ENCODE measurements at places on chromosomes 13 and 19.

DNA sequence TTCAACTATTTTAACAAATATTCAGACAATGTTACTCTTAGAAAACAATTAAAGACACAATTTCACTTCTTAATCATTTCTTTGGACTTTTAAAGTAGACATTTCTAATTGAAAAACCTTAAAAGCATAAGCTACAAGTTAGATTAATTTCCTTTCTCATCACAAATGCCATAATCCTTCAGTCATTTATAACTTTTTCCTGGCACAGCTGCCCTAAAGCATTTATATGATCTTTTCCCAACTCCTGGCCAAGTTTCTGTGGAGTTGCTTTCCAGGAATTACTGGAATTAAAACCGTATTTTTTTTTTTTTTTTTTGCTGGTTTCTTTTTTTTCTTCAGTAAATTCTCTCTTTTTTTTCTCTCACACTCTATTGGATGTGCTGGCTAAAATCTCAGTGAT, 615.9 kb downstream of the TBC1D4 start:
- no peaks in the 10 kb centered on the region for H3K36me3 ChIP-seq
- H3K27ac ChIP-seq = no peak overlapping the region
- no peak overlapping the region for H3K4me3 ChIP-seq

DNA sequence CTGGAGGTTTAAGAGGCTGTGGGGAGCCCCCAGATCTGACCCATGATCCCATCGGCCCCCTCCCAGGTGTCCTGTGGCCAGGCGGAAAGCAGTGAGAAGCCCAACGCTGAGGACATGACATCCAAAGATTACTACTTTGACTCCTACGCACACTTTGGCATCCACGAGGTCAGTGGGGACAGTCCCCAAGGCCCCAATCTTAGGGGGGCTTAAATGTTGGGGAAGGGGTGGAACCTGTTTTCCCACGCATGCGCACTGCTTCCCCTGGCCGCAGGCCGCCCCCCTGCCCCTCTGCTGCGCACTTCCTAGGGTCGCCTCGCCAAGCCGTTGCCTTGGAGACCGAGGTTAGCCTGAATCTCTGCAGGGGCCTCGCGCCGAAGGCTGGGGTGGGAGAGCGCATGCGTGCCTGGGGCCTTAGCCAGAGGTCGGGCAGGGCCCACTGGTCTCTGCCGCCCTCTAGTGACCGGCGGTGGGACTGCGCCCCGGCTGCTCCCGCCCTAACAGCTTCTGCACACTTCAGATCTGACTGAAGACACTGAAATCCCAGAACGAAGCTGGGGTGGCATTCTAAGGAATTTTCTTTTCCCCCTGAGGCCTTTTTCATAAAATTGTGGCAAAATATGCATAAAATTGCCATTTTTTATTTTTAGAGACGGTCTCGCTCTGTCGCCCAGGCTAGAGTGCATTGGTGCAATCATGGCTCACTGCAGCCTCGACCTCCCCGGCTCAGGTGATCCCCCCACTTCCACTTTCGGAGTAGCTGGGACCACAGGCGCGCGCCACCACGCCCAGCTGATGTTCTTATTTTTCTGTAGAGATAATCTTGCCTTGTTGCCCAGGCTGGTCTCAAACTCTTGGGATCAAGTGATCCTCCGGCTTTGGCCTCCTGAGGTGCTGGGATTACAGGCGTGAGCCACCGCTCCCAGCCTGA, 3.6 kb downstream of the PRMT1 start:
- no peaks in the 10 kb centered on the region for H3K27me3 ChIP-seq
- peak overlapping the region; percentile 50 for H3K27ac ChIP-seq
- peaks cover 18% of the 10 kb centered on the region for H3K4me1 ChIP-seq
- peak overlapping the region; percentile 94 for H3K4me3 ChIP-seq
- peak; percentile 92 for DNase-seq
- H3K36me3 ChIP-seq = peaks cover 53% of the 10 kb centered on the region

DNA sequence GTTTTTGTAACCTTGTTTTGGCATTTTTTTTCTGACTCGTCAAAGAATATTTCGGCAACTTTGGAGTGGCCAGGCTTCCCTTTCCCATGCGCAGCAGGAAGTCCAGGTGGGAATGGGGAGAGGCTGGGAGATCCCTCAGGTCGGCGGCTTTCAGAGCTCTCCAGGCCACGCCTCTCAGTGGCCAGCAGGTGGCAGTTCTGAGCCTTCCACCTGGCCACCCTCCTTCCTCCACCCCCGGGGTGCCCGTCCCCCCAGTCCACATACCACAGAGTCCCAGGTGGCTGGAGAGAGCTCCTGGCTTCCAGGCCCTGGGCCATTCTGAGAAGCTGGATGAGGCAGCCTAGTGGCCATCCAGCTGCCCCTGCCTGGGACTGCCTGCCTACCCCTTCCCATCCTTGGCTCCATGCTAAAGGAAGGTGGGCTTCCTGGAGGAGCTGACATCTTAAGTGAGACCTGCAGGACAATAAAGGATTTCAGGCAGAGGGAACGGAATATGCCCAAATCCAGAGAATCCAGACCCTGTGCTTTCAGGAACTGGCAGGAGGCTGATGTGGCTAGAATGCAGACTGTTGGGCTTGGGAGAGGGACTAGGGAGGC, 46.3 kb downstream of the CCNE1 start:
- H3K4me1 ChIP-seq = no peaks in the 10 kb centered on the region
- DNase-seq = no peak
- no peak overlapping the region for H3K4me3 ChIP-seq
- H3K27me3 ChIP-seq = no peaks in the 10 kb centered on the region

DNA sequence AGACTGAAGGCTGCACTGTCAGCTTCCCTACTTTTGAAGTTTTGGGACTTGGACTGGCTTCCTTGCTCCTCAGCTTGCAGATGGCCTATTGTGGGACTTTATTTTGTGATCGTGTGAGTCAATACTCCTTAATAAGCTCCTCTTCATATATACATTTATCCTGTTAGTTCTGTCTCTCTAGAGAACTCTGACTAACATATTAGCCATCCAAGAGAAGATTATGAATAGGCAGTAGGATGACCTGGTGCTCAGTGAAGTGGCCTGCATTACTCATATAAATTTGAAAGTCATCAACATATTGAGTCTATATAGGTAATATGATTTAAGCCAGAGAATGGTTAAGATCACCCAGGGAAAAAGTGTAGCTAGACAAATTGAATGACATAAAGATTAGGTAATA, 136.3 kb upstream of the UFM1 start:
- no peaks in the 10 kb centered on the region for H3K36me3 ChIP-seq
- DNase-seq = no peak
- H3K27me3 ChIP-seq = no peaks in the 10 kb centered on the region
- no peak overlapping the region for H3K27ac ChIP-seq

GRCh38 chr19:56577719-56578602, 10.7 kb downstream of the ZNF470 start:
- no peaks in the 10 kb centered on the region for H3K27me3 ChIP-seq
- DNase-seq = no peak
- H3K4me3 ChIP-seq = no peak overlapping the region
- H3K27ac ChIP-seq = no peak overlapping the region
- no peaks in the 10 kb centered on the region for H3K4me1 ChIP-seq
- H3K36me3 ChIP-seq = peaks cover 59% of the 10 kb centered on the region

DNA sequence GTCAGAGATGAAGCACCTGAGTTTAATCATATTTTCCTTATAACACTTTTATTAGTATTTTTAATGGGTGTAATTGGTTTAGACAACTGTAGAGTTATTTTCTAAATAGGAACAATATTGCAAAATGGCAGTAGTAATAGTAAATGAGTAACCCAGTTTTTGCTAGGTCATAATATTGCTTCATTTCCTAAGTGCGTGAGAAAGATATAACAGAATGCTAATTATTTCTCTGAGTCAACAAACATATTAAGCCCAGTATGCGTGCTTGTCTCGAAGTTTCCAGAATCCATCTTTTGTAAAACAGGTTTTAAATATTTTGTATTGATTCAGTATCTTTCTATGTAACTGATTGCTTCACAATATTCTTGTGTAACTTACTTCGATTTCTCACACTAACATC, 315.3 kb downstream of the MYO16 start:
- no peak overlapping the region for H3K27ac ChIP-seq
- H3K27me3 ChIP-seq = no peaks in the 10 kb centered on the region
- H3K36me3 ChIP-seq = no peaks in the 10 kb centered on the region
- no peak for DNase-seq

- no peaks in the 10 kb centered on the region for H3K36me3 ChIP-seq
- DNase-seq = peak; percentile 19
- H3K27me3 ChIP-seq = no peaks in the 10 kb centered on the region
- peak overlapping the region; percentile 24 for H3K4me3 ChIP-seq
- H3K27ac ChIP-seq = peak overlapping the region; percentile 29
Measured at GRCh38 chr13:103883698-103884097, 817.5 kb upstream of the SLC10A2 start.

DNA sequence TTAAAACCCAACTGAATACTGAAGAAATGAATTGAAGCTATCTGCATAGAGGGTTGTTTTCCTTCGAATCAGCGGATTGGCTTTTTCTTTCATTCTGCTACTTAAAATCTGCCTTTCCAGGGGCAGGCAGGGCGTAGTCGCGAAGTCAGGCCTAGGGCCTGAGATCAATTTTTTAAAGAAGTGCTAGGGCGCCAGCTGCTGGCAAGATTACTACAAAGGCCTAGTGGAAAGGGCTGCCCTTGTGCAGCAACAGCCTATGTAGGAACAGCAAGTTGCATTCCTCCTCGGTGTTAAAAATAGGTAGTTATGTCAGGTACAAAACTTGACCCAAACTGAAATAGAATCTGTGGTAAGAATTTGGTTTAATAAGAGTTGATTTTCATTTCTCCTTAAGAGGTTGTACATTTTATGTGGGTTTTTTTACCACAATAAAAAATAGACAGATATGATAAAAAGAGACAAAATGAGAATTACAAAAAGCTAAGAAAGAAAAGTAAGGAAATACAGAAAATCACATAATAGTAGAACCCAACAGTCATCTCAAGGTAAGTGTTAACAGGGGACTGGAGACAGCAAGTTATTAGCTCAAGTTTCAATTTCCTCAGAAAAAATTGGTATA, 9.5 kb upstream of the URAD start:
- H3K4me1 ChIP-seq = no peaks in the 10 kb centered on the region
- DNase-seq = peak; percentile 44
- H3K27me3 ChIP-seq = no peaks in the 10 kb centered on the region
- H3K36me3 ChIP-seq = no peaks in the 10 kb centered on the region

- H3K27ac ChIP-seq = no peak overlapping the region
- no peak overlapping the region for H3K4me3 ChIP-seq
- DNase-seq = no peak
- 0 out of 2 replicates have a peak, but pooled peaks cover 3% of the 10 kb centered on the region for H3K4me1 ChIP-seq
- H3K27me3 ChIP-seq = no peaks in the 10 kb centered on the region
- peaks cover 10% of the 10 kb centered on the region for H3K36me3 ChIP-seq
Measured at GRCh38 chr13:48979892-48980291, 4.2 kb downstream of the FNDC3A start.

DNA sequence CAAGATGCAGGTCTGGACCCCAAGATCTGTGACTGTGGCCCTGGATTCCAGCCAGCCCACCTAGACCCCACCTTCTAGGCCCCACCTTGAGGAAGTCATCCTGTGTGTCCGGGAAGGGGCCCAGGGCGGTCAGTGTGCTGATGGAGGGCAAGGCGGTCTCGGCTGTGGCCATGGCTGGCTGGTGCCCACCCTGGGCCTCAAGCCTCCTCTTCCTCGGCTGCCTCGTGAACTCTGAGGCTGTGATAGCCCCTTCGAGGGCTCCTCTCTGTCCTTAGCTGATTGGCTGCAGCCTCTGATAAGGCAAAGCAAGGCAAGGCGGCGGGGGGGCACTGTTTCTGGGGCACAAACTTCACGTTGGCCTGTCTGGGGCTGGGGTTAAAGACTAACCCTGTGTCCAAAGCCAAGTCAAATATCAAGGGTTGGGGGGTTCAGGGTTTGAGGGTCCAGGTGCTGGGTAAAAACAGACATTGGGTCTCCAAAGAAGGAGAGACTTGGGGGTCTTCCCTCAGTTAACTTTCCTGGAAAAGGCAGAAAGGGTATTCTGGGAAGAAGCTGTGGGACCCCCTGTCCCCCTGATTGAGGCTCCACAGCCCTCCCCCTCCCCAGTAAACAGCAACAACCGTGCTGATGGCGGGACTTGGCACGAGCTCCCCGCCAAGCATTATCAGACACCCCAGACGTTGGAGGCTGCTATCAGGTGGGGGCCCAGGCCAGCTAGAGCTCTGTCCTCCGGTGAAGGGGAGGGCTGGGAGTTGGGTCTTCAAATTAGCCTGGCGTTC, at the start of gene KLF1:
Gene KLF1, minus strand, starts transcription at position 233 of the 779 bp plus-strand sequence. Its CDS starts 61 bp downstream, at position 172.
- no peaks in the 10 kb centered on the region for H3K4me1 ChIP-seq
- no peaks in the 10 kb centered on the region for H3K27me3 ChIP-seq
- no peak within 1 kb of the TSS for H3K27ac ChIP-seq
- no peak within 1 kb of the TSS for H3K4me3 ChIP-seq
- no peaks in the 10 kb centered on the region for H3K36me3 ChIP-seq

GRCh38 chr19:8578642-8579265, 1.5 kb upstream of the MYO1F start:
- H3K36me3 ChIP-seq = no peaks in the 10 kb centered on the region
- peak; percentile 59 for DNase-seq
- H3K27me3 ChIP-seq = no peaks in the 10 kb centered on the region
- no peaks in the 10 kb centered on the region for H3K4me1 ChIP-seq
- H3K27ac ChIP-seq = no peak overlapping the region

GRCh38 chr13:98514288-98514687, 62.6 kb downstream of the STK24 start:
- H3K4me3 ChIP-seq = no peak overlapping the region
- peaks cover 8% of the 10 kb centered on the region for H3K36me3 ChIP-seq
- H3K27ac ChIP-seq = no peak overlapping the region
- H3K27me3 ChIP-seq = no peaks in the 10 kb centered on the region

DNA sequence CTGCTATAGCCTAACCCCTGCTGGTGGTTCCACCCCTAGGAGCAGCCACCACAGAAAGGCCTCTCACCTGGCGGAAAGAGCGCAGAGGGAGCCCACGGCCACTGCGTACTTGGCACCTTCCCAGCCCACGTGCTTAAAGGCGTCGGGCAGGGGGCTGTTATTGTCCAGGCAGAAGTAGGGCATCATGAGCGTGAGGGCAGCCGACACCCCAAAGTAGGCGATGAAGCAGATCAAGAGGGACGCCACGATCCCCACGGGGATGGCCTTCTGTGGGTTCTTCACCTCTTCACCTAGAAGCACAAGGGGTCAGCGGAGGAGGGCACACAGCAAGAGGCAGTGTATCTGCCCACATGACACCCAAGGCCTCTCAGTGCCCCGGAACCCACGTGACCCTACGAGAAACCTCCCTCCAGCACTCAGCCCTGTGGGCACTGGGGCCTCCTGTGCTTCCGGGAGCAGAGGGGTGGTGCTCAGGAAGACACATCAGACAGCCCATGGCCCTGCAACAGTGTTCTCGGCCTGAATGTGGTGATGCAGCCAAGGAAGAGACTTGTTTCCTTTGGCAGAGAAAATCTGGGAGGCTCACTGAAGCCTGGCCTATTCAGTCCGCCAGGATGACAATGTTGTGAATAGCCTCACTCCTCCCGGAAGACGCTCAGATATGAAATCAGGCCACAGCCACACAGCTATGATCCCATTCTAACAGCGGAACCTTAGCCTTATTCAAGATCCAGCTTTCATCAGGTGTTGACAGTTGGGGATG, 72.1 kb downstream of the SLC7A1 start:
- H3K36me3 ChIP-seq = peaks cover 66% of the 10 kb centered on the region
- no peak for DNase-seq
- H3K27ac ChIP-seq = no peak overlapping the region
- H3K4me1 ChIP-seq = peaks cover 15% of the 10 kb centered on the region
- no peaks in the 10 kb centered on the region for H3K27me3 ChIP-seq

Data from SJCRH30 (cell line).